ENCODE measurements at places on chromosomes 16 and 17.

DNA sequence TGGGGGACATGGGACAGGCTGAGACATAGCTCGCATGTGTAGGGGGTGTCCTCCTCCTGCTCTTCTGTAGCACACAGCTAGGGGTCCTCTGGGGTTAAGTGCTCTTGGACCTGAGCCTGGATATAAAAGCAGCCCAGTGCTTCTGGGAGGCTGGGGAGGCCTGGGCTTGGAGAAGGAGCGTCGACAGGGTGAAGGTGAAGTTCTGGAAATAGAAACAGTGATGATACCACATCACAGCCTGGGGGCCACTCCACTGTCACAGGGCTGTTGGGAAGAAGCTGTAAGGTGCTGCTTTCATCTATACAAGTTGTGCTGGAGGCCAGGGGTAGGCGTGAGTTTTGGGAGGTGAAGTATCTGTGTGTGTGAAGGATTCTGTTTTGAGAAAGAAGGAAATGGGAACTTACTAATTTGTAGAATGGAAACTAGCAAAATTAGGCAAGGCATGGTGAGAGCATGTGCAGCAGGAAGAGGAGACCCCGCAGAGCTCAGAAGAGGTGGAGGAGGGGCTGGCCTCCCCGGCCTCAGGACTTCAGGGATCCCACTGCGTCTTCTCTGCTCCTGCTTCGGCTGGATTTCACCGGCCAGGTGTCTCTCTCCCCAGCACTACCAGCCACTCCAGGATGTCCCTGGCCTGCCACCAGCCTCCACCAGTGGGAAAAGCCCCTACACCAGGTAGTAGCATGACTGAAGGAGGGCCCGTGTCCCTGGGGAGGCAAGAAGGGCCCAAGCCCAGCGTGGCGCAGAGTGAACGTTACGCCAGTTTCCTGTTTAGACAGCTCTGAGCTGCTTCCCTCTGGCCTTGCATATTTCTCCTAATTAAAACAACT lies 19.4 kb downstream of the PLCG2 start:
- DNase-seq = peak; percentile 59

DNA sequence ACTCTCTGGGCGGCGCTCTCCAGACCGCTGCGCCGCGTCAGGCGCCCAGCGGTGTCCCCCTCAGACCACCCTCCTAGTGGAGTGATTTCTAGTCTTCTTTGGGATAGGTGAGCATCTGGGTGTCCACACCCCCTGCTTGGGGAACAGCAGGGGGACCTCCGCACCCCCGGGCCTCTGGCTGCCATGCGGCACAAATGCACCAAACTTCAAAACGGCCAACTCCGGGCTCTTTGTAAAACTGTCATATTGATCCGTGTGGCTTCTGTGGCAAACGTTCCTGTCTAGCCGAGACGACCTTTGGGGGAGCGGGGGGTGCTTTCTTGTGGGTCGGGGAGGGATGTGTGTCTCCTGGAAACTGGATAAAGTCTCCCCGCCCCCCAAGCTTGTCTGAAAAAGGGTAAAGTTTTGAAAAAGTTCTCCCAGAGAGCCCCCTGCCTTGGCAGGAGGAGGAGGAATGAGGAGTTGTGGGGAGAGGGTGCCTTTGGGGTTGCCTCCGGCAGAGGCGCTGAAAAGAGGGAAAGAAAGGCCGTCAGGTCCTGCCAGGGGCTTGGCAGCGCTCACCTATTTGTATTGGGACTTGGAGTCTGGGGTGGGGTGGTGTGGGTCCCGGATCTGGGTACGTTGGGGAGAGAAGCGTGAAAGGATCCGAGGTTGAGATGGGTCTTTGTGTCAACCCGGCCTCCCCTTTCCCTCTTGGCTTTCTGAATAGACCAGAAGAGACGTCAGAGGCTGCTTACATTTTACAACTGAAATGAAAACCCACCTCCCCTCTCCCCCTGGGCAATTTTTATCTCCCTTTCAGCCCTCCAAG lies 2.2 kb upstream of the CHD3 start:
- peak; percentile 73 for DNase-seq

- DNase-seq = no peak
These were observed 5.0 kb upstream of the SLC38A8 start for GRCh38 chr16:84047626-84048025.

DNA sequence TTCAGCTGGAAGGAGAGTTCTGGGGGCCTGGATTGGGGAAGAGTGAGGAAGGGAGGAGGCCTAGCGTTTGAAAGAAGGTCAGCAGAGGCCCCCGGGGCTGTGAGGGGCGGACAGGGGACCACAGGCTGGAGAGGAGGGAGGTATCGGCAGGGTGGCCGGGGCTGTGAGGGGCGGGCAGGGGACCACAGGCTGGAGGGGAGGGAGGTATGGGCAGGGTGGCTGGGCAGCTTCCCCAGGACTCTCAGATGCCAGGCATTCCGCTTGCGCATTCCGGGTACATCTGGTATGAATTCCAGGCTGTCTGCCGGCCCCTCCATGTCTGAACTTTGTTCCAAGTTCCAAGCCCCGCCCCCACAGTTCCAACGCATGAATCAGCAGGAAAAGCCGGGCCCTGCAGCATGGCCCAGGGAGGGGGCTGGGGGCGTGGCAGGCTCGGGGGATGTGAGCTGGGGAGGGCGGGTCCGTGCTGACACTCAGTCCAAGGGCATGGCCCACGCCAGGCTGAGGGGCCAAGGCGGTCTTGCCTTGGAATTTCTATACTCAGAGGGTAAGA lies 4.3 kb upstream of the TLCD2 start:
- DNase-seq = no peak

DNA sequence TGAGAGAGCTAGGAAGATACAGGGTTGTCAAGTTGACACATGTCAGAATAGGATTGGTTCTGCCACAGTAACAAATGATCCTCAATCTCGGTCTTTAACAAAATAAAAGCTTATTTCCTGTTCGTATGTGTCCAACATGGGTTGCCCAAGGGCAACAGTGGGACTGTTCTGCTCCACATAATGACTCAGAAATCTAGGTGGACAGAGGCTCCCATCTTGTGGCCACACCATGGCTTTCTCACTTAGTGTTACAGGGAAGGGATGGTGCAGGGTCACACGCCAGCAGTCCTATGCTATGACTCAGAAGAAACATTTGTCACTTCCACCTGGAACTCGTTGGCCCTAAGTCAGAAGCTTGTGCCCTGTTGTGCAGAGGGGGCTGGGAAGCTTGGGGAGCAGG lies 364.9 kb downstream of the SNX29 start:
- DNase-seq = no peak

DNA sequence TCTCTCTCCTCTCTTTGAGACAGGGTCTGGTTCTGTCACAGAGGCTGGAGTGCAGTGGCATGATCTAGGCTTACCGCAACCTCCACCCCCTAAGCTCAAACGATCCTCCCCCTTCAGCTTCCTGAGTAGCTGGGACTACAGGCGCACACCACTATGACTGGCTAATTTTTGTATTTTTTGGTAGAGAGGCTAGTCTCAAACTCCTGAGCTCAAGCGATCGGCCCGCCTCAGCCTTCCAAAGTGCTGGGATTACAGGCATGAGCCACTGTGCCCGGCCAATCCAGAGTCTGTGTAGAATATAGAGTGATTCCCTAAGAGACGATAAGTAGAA lies 65.8 kb upstream of the RPH3AL start:
- peak; percentile 46 for DNase-seq

- DNase-seq = no peak
These were observed 12.2 kb downstream of the MED13 start for GRCh38 chr17:62052765-62053338.

GRCh38 chr17:65628644-65629036 lies 67.2 kb upstream of the AXIN2 start:
- DNase-seq = no peak

- no peak for DNase-seq
These were observed 88.7 kb downstream of the AIPL1 start for GRCh38 chr17:6346156-6346786.

DNA sequence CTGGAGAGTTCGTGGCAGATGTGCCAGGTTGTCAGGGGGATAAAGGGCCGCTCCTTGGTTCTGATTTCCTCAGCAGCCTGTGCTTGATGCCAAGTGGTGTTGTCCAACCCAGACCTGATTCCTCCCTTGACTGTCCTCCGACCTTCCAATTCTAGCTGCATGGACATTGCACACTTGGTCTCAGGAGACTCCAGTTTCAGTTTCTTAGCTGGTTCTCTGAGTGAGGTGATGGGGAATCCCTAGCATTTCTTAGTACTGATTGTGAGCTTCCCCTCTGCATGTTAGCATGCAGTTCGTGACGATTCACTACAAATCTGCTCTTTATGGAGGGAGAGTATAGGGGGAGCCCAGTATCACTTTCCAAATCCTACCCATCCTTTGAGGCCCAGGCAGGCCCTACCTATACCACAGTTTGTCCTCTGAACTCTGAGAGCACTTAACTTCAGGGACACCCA lies 12.4 kb upstream of the CCR7 start:
- DNase-seq = peak; percentile 38

GRCh38 chr16:84294531-84295142 lies at the start of gene WFDC1:
WFDC1 (plus strand) TSS chr16:84294878; CDS start chr16:84294972, 94 bp downstream.
- DNase-seq = no peak

DNA sequence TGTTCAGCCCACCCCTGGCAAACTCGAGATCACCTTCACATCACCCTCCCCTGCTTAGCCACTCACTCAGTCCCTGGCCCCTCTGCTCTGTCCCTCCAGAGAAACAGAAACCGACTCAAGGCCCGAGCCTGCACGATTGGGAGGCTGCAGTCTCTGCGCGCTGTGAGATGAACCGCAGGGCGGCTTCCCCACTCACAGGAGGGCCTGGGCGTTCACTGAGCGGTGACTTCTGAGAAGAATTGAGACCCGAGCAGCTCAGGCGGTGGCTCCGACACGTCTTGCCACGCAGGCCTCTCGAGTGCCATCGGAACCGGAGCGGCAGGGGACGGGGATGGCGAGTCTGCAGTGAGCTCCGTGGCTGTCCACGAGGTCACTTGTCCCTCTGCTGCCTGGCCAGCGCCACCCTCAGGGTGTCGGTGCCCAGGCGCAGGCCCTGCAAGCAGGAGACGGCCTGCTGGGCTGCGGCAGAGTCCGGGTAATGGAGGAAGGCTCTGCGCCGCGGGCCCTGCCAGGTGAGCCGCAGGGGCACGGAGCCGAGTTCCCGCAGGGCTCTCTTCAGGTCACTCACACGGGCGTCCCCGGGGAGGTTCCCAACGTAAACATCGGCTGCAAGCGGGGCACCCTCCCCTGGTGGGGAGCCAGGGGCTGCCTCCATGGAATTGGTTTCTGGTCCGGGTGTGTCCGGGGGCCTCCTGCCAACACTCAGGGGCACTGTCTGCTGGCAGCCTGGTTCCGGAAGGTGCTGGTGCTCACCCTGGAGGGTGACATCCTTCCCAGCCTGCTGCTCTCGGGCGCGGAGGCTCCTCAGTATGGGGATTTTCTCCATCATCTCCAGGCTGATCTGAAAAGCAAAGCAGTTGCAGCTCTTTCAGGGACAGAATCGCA lies 21.6 kb downstream of the FOXF1 start:
- no peak for DNase-seq

All from activated T-cell treated with anti-CD3 and anti-CD28 coated beads, Interleukin-2, amount 50 U/mL, for 48 hours (primary cell).